ENCODE measurements at places on chromosomes 2 and 18.
A peak's percentile ranks its signal among the peaks of the same experiment; 100 is the strongest.

GRCh38 chr2:30029804-30030203 lies 108.4 kb upstream of the ALK start:
- no peak for DNase-seq

GRCh38 chr18:71707400-71707799 lies 836.7 kb downstream of the CBLN2 start:
- no peak for DNase-seq

DNA sequence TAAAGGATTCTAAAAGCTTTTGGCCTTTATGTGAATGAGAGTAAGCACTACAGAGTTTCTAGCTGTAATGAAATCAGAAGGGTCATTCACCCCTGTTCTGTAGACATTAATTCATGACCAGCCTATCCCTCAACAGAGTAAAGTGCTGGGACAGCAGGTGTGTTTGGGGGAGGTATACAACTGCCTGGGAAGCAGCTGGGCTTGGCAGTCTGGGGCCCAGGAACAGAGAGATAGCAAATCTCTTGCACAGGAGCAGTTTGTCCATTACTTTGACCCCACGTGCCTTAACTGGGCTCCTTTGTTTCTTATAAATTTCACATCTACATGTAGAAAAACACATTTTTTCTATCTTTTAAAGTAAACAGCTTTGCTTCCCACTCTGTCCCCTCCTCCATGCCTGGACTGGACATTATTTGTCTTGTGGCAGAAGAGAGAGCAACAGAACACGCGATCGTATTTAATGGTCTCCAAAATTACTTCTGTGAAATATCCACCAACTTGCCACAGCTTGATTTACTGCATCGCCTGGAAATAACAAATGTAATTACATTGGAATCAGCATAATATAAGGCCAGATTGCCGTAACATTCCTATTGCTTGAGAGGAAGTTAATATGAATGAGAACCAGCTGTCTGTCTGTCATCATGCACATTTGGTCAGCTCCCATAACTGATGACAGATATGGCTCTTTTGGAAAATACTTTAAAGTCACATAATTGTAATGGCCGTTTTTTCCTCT lies 263.8 kb downstream of the RBM43 start:
- DNase-seq = no peak

DNA sequence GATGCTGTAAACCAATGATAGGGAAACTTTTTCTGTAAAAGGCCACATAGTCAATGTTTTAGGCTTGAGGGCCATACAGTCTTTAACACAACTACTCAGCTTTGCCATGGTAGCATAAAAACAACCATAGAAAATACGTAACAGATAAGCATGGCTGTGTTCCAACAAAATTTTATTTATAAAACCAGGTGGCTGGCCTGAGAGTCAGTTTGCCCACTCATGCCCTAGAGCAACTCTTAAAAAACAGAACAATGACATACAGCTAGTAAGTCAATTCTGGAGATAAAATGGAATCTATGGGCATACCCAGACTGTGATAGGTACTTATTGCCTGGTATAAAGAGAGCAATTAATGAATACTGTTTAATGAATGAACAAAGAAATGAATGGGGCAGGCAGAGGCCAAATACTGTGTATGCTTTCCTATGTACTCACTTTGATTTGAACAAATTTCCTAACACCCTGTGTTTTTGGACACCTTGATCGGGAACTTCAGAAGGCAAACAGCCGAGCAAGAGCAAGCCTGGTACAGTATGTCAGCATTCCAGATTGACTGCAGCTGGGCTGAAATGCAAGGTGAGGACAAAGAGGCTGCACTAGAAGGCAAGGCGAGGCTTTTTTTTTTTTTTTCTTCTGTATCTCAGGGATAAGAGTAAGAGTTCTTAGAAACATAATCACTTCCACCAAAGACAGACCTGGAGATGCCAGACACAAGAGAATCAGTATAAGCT lies 315.3 kb downstream of the CLIP4 start:
- no peak for DNase-seq

DNA sequence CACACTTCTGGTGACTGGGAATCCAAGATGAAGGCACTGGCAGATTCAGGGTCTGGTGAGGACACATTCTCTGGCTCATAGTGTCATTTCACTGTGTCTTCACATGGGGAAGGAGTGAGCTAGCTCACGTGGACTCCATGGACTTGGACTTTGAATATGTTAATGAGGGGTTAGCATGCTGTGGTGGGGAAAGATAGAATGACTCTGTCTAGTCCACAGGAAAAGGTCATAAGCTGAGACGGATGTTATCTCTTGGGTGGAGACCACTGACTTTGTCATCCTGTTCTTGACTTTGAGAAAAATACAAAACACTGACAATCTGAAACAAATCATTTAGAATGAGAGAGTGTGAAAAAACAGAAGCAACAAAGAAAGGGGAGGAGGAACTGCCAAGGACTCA lies 145.9 kb downstream of the PIK3C3 start:
- no peak for DNase-seq

DNA sequence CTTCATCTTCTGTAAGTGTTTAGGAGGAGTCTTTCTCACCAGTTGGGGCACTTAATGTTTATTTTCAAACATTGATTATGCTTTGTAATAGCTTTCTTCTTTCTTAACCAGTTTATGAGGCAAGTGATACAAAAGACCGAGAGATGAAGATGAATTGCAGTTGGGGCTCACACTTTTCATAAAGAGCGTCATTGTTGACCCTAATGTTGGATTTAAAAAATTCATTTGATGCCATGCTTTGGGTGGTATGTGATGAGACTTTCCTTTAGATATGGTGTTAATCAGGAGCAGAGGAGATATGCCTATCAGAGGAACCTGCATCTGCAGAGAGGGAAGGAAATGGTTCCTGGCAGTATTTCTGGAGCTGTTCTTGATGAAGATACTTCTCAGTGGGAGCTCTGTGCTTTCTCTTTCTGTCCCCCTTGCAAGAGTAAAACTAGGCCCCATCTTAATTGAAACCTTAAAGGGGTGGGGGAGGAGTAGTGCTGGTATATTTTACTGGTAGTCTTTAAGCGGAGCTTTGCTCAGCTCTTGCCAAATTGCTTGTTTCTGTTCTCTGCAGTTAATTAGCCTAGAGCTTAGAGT lies 2.3 kb downstream of the EML4 start:
- DNase-seq = peak; percentile 19

DNA sequence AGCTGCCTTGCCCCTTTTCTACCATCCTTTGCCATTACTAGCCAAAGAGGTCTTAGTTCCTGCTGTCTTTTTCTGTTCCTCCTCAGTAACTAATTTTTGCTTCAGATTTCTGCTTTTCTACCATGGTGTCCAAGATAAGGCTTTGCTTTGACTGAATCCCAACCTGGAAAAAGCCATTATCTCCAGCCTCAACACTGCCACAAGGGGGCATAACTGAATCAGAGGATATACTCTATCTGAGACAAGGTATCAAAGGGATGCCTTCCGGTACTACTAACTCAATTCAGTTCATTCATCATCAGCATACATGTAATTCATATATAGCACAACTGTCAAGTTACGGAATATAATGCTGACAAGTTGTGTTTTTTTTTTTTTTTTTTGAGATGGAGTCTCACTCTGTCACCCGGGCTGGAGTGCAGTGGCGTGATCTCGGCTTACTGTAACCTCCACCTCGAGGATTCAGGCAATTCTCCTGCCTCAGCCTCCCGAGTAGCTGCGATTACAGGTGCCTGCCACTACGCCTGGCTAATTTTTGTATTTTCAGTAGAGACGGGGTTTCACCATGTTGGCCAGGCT lies 11.4 kb downstream of the OSGEPL1 start:
- DNase-seq = peak; percentile 35

- DNase-seq = no peak
Observed at GRCh38 chr2:86636842-86637241, 13.2 kb upstream of the RNF103 start.

GRCh38 chr2:45404807-45405297 lies 206.2 kb downstream of the SRBD1 start:
- DNase-seq = no peak

DNA sequence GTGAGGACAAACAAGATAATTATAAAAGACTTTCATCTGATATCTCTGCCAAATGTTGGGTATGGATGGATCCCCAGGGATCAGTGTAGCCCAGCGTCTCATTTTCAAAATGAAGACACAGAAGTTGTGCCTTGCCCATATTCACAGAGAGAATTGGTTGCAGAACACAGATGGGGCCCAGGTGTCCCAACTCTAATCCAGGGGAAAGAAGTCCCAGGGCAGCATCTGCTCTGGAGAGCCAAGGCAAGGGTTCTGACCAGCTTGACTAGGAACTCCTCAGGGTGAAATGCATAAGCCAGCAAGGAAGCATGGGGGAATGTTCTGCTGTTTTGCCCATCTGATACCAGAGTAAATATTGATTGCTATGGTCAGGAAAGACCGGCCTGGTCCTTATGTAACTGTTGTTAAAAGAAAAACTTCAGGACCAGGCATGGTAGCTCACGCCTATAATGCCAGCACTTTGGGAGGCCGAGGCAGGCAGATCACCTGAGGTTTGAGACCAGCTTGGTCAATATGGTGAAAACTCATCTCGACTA lies 68.7 kb upstream of the CABLES1 start:
- no peak for DNase-seq

- no peak for DNase-seq
Observed at GRCh38 chr18:45958730-45959129, 8.4 kb downstream of the EPG5 start.

GRCh38 chr2:11016735-11017388 lies 105.1 kb downstream of the KCNF1 start:
- no peak for DNase-seq

DNA sequence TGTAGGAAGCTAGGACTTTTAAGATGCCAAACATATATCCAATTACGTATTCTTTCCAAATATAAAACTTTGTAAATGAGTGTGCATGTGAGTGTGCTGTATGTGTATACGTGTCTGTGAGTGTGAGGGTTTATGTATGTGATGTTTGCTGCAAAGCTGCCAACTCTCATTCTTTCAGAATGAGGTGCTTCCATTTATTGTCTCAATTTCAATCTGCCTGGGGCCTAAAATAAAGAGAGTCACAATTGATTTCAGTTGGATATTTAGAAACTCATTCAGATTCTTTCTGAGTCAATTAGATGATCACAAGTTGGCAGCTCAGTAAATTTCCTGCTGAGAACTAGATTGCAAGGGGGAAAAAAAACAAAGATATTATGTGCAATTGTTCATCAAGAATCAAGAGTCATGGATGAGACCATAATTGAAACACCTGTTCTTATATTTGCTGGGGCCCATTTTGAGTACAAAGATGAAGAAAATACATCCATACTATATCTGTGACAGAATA lies 621.2 kb upstream of the ACVR2A start:
- no peak for DNase-seq

DNA sequence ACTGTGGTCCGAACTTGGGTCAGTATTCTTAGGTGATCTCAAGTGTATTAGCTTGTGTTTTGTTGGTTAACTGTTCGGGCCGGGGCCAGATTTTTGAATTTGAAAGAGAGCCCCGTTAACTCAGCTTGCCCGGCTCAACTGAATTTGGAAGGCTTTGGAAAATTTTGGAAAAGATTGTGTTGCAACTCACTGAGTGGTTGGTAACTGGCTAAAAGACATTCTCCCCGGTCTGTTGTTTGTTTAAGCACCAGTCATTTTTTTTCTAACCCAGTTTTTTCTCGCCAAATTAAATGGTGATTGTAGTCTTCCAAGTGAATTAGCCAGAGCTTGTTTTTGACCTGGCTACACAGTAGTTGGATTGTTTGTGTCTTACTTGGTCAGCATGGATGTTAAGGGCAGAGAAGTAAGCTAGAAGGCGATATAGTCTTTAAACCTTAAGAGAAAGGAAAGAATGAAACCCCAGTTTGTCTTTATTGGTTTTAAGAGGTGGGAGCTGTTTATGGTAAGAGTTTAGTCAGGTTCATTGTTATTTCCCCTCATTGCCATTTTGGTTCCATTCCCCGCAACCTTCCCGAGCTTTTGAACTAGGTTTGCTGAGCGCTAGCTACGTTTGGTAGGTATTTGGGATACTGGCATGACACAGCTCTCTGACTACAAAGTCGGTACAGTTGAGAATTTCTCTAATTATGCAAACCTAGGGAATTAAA lies 2.4 kb downstream of the MAP4K4 start:
- no peak for DNase-seq

- DNase-seq = no peak
Observed at GRCh38 chr2:219918254-219918653, 290.8 kb downstream of the SLC4A3 start.

- peak; percentile 82 for DNase-seq
Observed at GRCh38 chr2:85744741-85745601, 8.8 kb upstream of the ATOH8 start.

DNA sequence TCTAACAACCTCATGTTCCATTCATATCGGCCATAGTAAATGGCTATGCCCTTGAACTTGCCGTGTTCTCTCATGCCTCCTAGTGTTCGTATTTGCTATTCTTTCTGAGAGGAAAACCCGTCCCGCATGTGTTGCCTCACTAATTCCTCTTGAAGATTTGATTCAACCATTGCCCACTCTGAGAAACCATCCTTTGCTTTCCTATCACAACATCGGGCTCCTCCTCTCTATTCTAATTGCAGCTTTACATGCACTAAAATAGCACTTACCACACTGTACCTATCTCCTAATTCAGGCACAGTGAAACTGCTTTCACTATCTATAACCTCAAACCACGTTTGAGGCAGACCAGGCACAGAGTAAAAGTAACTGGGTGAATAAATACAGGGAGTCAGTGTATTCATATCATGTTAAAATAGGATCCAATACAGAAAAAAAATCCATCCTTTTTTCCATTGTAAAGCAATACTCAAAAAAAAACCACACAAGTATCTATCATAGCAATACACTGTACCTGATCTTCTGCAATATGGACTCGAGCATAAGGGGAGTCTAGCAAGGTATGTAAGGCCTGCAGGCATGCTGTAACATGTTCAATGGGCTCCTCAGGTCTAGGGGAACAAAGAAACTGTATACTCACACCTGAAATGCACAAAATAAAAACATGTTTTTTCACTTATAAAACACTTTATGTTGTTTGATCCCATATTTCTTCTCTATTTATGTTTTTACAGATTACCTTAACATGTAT lies 39.0 kb upstream of the STRN start:
- peak; percentile 7 for DNase-seq

- DNase-seq = no peak
Observed at GRCh38 chr18:46152436-46152807, 48.2 kb downstream of the HAUS1 start.

GRCh38 chr2:134564549-134564948 lies 154.3 kb downstream of the TMEM163 start:
- DNase-seq = no peak

DNA sequence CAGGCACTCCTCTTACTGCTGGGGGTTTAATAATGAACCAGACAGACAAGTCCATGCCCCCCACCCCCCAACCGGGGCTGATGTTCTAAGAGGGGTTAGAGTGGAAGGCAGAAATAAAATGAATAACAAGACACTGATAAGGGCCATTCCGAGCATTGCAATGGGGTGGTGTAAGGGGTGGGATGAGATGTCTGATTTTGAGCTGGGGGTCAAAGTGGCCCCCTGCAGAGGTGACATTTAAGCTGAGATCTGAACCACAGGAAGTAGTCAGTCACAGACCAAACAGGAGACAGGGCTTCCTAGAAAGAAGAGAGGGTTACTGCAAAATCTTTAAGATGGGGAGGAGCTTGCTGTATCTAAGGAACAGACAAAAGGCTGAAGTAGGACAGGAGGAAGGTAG lies 180.6 kb upstream of the SH3BP4 start:
- DNase-seq = no peak

Data from MV-4-11 (cell line).